ENCODE measurements at places on chromosomes 12 and 14. TPM values are rescaled to one million over a fixed set of nuclear protein-coding genes. Genes with fewer than 3 reads are reported as not detected.

The DGKA gene
- 15.0 TPM for polyA plus RNA-seq

DNA sequence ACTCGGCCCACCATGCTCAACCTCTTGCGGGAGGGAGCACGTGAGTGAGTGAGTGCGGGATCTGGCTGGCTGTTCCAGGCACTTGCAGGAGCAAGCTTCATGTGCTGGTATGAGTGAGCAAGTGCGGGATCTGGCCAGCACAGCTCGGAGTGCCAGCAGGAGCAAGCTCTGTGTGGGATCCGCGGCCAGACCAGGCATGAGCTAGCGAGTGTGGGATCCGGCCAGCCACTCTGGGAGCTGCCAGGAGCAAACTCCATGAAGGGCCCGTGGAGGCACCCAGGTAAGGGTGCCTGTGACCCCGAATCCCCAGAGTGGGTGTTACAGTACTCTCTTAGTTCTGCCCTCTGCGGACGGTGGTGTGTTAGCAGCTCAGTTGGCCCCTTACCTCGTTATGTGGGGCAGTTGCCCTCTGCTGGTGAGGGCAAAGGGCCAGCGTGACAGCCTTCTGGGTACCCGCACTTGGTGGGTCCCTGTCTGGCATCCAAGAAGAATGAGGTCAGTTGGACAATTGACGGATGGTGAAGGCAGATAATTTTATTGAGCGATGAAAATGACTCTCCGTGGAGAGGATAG lies 38.3 kb downstream of the RAD51B start:
- no peak for DNase-seq

DNA sequence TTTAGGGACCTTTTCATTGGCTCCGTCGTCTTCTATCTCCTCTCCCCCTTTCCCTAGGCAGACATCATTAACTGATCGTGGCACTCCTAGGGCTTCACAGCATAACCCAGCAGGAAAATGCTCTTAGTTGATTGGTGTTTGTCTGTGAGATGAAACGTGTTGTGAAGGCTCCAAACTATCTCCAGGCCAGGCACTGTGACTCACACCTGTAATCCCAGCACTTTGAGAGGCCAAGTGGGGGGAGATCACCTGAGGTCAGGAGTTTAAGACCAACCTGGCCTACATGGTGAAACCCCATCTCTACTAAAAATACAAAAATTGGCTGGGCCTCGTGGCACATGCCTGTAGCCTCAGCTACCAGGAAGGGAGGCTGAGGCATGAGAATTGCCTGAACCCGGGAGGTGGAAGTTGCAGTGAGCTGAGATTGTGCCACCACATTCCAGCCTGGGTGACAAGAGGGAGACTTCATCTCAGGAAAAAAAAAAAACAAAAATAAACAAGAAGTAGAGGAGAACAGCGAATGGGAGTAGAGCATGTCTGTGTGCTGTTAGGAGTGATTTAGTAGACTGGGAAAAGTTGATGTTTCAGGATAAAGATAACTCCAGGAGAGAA lies 32.3 kb upstream of the WDR89 start:
- DNase-seq = no peak

DNA sequence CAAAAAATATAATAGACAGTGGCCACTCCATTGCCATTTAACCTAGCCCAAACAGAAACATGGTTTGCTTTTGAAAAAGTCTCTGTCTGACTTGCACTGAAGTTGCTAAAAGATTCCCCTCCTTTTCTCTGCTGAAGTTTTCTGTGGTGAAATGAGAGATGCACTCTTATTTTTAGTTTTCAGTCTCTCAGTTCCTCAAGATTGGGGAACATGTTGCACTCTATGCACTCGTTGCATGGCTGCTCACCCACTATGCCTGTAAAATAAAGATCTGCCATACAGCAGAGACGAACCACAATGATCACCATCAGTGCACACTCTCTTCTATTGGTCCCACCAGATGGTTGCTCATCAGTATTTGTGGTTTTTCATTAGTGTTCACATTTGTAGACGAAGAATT lies 13.1 kb upstream of the DAAM1 start:
- DNase-seq = no peak

GRCh38 chr14:72305561-72305960 lies 373.3 kb downstream of the RGS6 start:
- DNase-seq = no peak

DNA sequence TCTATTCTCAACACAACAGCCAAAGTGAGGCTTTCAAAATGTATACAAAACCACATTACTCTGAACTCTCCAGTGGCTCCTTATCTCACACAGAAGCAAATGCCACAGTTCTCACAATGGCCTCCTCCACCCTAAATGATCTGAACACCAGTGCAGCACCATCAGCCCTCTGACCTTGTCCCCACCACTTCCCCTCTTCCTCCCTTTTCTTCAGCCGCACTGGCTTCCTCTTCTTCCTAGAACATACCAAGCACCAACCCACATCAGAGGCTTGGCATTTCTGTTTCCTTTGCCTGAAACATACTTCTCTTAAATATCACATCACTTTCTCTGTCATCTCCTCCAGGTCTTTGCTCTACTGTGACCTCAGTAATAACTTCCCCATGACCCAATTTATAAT lies 66.3 kb downstream of the GPR135 start:
- no peak for DNase-seq

The KRT75 gene
- polyA plus RNA-seq = not detected

DNA sequence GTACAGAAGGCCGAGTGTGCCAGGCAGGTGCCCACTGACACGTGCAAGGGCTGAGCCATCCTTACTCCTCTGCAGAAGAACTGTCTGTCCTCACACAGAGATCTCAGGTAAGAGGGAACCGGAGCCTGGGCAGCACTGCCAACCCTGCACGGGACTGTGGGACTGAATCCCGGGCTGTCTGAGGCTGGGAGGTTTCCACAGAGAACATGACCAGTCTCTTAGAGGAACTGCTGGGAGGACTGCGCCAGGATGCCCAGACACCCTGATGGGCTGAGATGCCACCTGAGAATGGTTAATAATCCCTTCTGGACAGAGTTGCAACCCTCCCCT lies 302.9 kb upstream of the SFSWAP start:
- no peak for DNase-seq

DNA sequence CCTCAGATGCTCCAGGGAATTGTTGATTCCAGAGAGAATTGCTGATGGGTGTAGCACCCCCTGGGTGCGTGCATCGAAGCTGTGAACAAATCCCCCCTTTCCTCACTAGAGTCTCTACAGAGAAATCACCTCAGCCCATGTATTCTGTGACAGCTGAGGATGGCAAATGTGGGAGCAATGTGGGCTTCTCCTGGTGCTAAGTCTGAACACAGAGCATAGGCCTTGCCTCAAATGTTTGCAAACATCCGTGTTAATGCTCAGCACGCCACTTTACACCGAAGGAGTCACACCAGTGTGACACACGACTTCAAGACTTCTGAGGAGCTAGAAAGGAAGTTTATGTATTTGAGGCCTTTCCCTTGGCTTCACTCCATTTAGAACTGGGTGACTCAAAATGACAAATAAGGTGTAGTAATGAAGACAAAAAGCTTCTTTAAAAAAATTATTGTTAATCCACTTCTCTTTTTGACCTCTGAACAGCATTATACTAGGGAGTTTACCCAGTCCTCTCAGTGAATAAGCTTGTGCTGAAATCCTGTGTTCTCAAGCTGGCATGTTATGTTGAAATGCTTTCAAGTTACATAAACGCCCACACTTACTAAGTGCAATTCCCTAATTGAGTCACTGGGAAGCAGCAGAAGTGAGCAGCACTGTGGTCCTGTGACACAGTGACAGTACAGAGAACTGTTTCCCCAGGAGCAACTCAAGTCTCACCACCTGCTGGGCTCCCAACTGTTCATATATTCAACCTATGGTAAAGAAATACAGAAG lies 92.9 kb downstream of the FAR2 start:
- DNase-seq = no peak

DNA sequence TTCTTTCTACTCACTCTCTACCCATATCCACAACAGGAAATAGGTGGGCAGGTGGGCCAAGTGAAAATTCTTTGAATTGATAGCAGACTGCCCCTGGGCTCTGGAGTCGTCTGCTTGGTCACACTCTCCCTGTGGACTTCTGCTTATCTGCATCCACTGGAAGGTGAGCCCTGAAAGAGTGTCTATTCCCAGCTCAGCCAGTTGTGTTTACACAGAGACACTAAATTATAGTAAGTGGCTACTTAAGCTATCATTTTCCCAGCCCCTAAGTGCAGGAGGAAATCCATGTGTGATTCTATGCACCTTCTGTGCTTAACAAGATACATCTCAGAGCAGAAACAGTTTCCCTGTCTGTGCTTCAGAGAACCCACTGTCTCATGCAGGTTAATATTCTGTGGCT lies 338.4 kb downstream of the FUT8 start:
- no peak for DNase-seq

DNA sequence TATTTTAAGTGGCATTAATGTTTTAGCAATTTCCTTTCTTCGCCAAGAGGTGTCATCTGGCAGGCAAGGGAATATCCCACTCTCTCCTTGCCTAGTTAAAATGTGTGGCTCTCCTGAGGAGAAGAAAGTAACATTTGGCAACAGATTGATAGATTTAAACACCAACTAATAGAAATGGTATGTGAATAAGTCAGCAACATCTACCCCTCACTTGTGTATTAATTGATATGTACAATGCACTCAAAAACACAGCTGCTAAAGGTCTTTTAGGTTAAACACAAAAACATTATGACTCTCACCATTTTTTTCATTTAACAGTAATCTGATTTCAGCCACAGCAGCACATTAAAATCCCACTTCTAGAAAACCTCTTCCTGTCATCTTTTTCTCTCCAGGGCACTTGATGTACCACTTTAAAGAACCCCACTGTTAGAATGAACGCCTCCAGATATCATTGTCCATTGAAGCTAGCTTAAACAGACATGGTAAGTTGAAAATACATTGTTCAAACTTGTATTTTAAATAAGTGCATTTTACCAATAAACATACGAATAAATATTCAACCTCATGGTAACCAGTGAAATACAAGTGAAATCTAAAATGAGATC lies 151.7 kb downstream of the RPAP3 start:
- DNase-seq = no peak

DNA sequence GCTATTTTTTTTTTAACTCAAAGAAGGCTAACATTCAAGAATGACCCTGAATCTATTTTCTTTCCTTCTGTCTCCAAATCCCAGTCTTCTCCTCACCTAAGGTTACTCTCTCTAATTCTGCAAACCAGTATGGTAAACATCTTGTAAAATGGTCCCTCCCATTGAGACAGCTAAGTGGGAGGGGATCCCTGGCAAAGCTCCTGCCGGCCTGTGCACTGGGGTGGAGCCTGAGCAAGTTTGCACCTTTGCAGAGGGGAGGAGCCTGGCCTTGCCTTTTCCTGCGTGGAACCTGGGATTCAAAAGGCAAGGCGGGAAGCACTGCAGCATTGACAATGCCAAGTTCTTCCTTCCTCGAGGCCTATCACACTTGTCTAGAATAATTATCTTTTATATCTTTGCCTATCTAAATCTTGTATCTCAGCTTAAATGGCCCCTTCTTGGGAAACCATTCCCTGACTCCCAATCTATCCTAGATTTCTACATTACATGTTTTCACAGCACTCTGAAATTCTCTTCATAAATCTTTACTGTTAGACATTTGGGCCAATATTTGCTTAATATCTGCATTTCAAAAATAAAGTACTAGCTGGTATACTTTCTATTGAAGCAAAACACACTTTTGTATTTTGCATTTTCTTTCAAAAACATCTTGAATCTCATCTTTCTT lies 83.0 kb downstream of the EPS8 start:
- DNase-seq = no peak

The CCDC196 gene
- polyA plus RNA-seq = not detected

The TMPRSS12 gene
- 0.04 TPM for polyA plus RNA-seq

The HVCN1 gene
- polyA plus RNA-seq = 4.7 TPM

The KRT83 gene
- polyA plus RNA-seq = not detected

- DNase-seq = no peak
These were observed 52.5 kb downstream of the FGD4 start for GRCh38 chr12:32451816-32452215.

- no peak for DNase-seq
These were observed 103.5 kb downstream of the METTL25 start for GRCh38 chr12:82461836-82462235.

The LRP10 gene
- polyA plus RNA-seq = 36.5 TPM

DNA sequence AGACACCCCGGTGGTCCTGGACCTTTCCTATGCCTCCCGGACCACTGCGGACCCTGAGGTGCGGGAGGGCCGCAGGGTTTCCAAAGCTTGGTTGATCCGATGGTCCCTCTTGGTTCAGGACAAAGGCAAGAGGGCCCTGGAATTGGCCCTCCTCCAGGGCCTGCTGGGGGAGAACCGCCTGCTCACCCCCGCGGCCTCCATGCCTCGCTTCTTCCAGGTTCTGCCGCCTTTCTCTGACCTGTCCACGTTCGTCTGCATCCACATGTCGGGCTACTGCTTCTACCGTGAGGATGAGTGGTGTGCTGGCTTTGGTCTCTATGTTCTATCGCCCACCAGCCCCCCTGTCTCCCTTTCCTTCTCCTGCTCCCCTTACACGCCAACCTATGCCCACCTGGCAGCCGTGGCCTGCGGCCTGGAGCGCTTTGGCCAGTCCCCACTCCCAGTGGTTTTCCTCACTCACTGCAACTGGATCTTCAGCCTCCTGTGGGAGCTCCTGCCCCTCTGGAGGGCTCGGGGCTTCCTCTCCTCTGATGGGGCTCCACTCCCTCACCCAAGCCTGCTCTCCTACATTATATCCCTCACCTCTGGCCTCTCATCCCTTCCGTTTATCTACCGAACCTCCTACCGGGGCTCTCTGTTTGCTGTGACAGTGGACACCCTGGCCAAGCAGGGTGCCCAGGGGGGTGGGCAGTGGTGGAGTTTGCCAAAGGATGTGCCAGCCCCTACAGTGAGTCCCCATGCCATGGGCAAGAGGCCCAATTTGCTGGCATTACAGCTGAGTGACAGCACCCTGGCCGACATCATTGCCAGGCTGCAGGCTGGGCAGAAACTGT lies 13.8 kb downstream of the CBLN3 start:
- no peak for DNase-seq

Measured in forelimb muscle (tissue), 1 donor.